ENCODE measurements at places on chromosomes 3 and 15.

- DNase-seq, result no peak
Observed at GRCh38 chr15:35838424-35839111, 292.6 kb upstream of the DPH6 start.

DNA sequence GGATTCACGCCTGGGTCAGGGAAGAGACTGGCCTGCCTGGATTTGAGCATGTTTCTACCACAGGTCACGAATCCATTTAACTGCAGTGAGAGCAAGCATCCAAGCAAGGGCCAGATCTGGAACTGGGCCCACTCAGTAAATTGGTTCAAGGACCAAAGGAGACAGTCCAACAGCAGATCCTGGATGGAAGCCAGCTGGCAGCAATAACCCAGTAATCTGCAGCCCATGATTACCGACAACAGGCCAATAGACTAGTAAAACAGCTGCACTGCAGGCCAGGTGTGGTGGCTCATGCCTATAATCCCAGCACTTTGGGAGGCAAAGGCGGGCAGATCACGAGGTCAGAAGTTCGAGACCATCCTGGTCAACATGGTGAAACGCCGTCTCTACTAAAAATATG lies 11.8 kb downstream of the SAMD7 start:
- DNase-seq, result no peak

- DNase-seq, result no peak
Observed at GRCh38 chr3:46299608-46300460, 54.1 kb upstream of the CCR2 start.

- no peak for DNase-seq
Observed at GRCh38 chr3:109070211-109070610, 47.7 kb downstream of the MORC1 start.

GRCh38 chr15:63186065-63186464 lies 3.3 kb upstream of the RAB8B start:
- DNase-seq, result no peak

DNA sequence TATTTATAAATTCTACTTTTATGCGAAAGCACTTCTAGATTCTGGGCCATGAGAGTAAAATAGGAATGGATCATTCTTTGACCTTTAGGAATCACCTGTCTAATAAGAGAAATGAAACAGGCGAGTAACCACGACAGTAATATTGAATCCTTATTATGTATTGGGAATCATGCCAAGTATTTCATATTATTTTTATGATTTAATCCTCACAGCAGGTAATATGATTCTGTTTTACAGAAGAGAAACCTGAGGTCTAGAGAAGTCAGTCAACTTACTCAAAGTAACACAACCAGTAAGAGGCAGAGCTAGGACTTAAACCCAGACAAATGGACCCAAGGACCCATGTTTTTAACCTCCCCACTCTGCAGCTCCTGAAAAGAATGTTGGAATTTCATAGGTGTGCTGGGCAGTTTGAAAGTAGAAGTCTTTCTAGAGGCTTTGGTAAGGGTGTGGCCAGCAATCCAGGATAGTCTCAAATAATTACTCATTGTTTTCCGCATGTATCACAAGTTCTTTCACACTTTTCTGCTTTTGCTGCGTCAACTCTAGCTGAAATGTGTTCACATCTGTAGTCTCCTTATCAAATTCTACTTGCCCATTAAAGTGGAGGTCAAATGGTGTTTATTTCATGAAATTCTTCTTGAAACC lies 181.7 kb downstream of the TPRG1 start:
- no peak for DNase-seq

DNA sequence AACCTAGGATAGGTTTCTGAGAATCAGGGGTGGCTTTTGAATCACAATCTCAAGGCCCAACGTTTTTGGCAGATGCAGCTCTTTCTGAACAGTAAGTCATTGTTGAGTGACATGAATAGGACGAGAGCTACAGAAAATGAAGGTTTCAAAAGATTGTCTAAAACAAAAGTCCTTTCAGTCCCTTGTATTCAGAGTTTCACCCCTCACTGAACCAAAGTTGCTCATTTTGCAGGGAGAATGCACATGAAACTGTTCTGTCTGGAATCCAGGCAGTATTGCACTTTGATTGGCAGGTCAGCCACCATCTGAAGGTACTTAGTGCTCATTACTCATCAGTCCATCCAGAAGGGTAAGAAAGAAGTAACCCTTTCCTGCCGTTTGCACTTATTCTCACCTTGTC lies 24.1 kb upstream of the RASGRP1 start:
- DNase-seq, result no peak

- DNase-seq, result no peak
Observed at GRCh38 chr3:24302396-24302795, 192.3 kb downstream of the THRB start.

DNA sequence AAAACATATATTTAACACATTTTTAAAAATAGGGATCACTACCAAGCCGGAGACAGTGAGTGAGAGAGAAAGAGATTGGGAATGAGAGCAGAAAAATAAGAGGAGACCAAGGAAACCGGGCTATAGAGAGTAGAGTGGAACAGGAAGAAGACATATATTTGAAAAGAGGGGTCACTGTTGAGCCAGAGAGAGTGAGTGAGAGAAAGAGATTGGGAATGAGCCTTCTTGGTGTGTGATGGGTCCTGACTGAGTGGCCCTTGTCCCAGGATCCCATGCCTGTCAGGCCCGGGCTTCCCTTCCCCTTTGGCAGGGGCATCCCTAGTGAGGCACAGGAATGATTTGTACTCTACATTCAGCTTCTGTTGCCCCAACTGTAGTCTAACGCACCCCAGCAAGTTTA lies 646.6 kb downstream of the NTRK3 start:
- DNase-seq, result no peak

DNA sequence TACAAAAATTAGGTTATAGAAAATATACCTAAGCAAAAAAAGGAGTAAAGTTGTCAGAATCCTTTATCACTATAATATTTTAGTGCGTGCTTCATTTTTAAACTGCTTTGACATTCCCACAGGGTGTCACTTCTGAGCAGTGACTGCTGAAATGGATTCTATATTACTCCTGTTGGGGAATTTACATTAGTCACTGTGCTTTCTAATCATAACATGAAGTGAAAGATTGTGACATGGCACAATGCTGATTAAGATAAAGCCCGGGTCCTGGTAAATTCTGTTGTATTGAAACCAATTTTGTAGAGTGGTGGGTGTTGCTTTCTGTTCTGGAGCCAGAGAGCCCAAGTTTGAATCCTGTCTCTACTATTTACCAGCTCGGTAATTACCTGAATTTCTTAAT lies 36.4 kb upstream of the EHHADH start:
- DNase-seq, result no peak

DNA sequence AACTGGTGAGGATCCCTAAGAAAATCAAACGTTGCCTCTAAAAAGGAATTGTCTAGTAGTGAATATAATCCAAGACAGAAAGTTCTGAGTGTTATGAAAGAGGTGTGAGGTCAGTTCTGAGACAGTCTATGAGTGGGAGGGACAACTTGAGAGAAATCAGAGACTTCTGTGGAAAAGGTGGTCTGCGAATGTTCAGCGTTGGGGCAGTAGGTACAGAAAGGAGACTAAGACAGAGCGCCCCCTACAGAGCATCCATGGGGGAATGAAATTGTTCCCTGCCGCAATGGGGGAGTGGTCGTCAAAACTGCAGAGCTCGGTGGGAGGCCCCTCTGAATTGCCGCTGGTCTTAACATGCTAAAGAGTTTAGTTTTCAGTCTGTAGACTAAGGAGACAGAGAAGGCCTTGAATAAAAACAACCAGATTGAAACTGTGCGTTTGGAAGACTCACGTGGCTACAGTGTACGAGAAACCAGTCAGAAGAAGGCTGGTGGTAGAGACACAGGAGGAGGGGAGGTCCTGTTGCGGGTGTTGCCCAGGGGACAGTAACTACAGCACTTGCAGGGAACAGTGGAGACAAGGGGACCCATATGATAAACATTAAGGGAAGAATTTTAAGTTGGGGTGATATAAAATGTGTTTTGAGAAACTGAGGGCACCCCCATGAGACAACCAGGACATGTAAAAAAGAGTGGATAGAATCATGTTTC lies 6.9 kb downstream of the TNIK start:
- no peak for DNase-seq

DNA sequence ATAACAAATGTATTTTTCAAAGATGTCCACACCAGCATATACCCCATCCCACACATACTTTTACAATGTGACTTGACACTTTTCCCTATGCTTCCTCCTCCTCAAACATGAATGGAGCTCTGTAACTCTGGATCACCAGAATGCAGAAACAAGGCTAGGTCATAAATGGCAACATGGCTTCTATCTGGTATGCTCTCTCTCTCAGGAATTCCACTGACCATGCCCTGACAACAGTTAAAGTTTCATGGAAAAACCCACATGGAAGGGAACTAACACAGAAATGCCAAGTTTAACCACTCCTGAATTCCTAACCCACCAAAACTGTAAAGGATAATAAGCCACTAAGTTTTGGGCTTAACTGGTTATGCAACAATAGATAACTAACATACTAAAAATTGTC lies 19.9 kb downstream of the MYO9A start:
- no peak for DNase-seq

DNA sequence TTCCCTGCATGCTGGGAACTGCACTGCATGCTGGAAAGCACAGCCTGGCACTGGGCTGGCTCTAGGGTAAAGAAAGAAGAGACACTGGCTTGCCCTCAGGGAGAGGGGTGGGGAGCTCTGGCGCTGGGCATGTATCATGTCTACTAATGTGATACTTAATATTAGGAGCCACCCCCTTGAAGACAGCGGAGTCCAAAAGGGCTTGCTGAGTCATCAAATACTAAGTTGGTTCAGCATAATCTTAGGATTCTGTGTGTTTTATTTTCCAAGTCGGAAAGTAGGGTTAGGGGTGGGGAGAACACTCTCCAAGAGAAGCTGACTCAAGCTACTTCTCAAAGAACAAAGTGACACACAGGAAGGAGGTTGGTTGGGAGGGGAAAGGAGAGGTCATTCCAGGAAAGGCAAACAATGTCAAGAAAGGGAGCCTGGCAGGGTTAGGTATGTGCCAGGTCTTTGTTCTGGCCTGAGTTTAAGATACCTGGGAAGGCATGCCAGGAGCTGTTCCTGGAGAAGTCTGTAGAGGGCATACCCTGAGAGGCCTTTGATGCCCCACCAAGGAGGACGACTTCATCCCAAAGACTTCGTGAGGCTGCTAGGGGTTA lies 237.8 kb upstream of the NR2E3 start:
- no peak for DNase-seq

DNA sequence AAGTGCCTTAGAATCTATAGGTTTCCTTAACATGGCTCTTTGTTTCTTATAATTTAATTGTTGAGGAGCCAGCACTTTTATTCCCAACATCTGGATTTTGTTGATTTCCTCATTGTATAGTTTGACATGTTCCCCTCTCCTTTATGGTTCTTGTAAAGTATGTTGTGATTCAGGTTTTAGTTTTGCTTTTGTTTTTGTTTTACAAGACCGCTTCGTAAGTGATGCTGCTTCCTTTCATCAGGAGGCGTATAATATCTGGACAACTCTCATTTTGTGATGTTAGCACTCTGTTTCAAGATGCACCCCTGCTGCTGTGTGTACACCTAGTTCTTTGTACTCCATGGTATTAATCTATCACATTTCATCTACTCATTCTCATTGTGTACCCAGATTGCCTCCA lies 48.7 kb downstream of the SLC49A4 start:
- DNase-seq, result peak; percentile 83

DNA sequence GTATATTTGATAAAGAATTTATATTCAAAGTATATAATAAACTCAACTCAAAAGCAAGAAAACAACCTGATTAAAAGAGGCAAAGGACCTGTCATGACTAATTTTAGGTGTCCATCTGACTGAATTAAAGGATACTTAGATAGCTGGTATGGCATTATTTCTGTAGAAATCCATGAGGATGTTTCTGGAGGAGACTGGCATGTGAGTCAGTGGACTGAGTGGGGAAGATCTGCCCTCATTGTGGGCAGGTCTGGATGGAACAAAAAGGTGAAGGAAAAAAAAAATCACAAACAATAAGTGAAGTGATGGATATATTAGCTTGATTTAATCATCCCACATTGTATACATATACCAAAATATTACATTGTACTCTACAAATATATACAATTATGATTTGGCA lies 16.6 kb downstream of the ANKRD28 start:
- no peak for DNase-seq

DNA sequence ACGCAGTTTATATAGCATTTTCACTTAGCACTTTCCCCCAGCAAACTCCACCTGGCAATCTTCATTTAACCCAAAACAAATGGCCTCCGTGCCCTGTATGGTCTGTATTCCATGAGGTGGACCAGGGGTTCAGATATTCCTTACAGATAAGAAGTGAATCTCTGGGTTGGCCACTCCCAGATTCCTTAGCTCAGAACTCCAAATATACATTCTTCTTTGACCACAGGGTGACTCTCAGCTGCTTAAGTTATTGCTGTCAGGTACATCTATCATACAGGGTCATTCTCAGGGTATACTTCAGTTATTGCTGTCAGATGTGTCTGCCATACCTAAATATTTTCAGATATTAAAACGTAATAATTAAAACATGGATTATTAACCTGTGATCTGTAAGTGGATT lies 229.8 kb downstream of the TBL1XR1 start:
- no peak for DNase-seq

- no peak for DNase-seq
Observed at GRCh38 chr3:174330303-174330702, 528.8 kb upstream of the NAALADL2 start.

DNA sequence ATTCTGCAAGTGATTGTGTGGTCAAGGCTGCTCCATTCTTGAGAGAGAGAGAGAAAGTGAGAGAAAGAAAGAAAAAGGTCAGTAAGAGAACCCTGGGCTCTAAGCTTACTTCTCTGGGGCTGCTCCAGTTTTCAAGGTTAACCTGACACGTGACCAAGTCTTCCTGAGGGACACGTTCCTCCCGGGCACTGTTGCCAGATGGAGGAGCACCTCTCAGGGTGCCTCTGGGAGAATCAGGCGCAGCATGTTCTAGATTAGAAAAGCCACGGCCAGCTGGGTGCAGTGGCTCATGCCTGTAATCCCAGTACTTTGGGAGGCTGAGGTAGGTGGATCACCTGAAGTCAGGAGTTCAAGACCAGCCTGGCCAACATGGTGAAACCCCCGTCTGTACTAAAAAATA lies 60.8 kb downstream of the ITGA11 start:
- no peak for DNase-seq

- DNase-seq, result no peak
Observed at GRCh38 chr15:52186651-52187486, 4.3 kb downstream of the GNB5 start.

- DNase-seq, result no peak
Observed at GRCh38 chr15:79122991-79123390, 32.4 kb upstream of the RASGRF1 start.

- DNase-seq, result no peak
Observed at GRCh38 chr15:45048794-45049631, 26.0 kb downstream of the SORD start.

DNA sequence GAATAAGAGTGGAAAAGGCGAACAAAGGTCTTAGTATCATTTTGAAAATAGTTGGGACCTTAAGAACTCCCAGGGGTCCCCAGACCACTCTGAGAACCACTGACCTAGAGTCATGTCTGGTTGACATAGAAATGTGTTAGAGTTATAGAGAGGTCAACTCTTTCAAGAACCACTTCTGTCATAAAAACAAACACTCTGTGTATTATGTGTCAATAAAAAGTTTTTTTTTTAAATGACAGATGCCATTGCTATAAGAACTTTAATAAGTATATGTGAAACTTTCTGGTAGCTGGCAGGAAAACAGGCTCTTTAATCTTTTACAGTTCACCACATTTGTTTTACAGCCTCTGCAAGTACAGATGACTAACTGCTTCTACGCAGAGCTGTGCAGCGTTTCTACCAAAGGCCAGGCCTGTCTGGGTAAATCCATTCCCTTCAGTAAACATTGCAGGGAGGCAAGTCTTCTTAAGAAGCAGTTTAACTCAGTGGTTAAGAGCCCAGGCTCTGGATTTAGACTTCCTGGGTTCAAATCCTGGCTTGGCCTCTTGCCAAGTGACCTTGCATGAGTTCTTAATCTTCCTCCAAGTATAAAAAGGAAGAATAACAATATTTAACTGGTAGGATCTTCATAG lies 56.6 kb downstream of the RFTN1 start:
- DNase-seq, result no peak

Data from NCI-H1417 treated with DMSO at 0.1 percent for 48 hours (cell line).